ENCODE measurements at places on chromosomes 6 and 20. TPM values are rescaled to one million over a fixed set of nuclear protein-coding genes. Genes with fewer than 3 reads are reported as not detected.
A peak's percentile ranks its signal among the peaks of the same experiment; 100 is the strongest.

GRCh38 chr6:131807644-131808459 lies at the start of gene ENPP1:
Gene ENPP1 (plus strand): TSS chr6:131808020. CDS start chr6:131808036, 16 bp downstream.
- DNase-seq = peak; percentile 63

DNA sequence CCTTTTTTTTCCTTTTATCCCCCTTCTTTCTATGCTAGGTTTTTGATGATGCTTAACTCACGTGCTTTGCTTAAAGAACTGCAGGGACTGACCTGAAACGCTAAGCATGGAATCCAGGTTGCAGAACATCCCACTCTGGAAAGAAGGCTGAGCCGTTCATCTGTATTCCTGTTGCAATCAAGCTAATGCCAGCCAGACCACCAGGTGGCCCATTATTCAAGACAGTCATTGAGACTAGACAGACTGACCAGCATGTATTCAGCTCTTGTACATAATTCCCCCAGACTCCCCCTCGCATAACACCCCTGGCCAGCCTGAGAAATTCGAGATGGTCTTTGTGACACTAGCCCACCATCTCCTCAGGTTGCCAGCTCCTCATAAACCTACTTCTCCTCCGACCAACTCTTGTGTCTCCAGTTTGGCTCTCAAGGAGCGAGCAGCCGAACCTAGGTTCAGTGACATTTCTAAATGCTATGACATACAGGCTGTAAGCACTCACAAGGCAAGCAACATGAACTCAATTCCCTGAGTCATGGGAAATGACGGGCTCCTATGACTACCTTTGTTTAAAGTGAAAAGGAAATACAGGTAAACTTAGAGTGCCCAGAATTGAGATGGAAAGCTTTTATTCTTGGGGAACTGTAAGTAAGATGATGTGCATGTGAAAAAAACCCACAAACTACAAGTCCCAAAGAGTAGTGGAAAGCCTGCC lies 309.3 kb upstream of the CDYL start:
- DNase-seq = no peak

GRCh38 chr6:90383196-90383822 lies 86.7 kb upstream of the BACH2 start:
- no peak for DNase-seq

GRCh38 chr20:25720285-25720684 lies 23.6 kb upstream of the ZNF337 start:
- no peak for DNase-seq

GRCh38 chr6:138405816-138406413 lies 1.9 kb downstream of the HEBP2 start:
- DNase-seq = no peak

DNA sequence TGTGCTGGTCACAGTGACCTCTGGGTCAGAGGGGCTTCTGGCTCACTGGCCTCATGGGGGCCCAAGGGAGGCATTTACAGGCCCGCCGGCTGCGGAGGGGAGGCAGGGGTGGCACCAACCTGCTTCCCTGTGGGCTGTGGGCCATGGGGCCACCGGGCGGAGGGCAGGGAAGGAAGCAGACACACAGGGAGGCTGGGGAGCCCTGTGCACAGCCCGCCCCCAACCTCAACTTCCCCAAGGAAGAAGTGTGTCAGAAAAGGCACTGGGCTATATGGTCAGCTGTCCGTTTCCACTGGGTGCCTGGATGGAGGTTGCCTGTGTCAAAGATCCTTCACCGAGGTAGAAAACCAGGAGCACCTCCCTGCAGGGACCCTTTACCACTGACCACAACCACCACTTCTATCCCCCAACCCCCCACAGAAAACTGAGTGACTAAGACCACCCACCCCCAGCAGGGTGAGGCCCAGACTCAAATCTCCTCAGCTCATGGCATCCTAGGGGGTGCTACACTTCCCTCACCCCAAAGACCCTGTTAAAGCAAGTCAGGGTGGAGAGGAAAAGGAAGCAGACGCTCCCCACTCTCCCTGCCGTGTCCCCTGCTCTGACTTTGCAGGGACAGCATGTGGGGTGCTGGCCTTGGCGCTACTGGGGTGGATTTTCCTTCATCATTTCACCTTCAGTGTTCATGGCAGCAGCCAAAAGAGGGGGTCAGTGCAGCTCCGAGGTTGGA lies 5.6 kb downstream of the CST3 start:
- no peak for DNase-seq

DNA sequence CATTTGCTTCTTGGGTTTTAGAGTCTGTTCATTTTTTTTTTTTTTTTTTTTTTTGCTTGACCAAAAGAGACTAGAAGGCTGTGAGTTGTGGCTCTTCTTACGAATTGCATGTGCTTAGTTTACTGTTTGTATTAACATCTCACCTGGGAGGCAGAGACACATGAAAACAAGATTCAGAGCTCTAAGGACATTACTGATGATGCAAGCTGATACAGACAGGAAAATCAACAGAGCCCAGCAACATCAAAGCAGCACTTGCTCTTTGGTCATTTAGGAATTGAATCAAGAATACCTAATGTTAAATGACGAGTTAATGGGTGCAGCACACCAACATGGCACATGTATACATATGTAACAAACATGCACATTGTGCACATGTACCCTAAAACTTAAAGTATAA lies 55.7 kb upstream of the HS3ST5 start:
- DNase-seq = no peak

DNA sequence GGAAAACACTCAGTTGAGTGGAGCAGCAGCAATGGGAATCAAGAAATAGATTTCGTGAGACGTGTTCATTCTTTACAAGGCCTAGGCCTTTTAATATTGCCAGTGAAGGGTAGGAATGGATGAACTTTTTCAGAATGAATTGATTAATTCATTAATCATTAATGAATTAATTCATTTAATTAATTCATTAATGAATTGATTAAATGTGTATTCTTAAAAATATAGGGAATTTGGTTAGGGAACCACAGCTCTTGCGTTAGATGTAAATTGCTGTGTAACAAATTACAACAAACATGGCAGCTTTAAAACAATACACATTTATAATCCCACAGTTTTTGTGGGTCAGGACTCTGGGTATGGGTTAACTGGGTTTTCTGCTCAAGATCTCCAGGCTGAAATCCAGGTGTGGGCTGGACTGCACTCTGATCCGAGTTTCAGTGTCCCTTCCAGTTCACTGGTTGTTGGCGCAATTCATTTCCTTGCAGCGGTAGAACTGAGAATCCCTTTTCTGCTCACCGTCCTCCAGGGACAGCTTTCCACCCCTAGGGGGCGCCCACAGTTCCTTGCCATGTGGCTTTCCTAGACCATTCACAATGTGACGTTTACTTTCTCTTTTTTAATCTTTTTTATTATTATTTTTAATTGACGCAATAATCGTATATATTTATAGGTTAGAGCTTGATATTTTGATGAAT lies 32.8 kb upstream of the BCAS1 start:
- DNase-seq = peak; percentile 79

- DNase-seq = peak; percentile 94
These were observed 18.7 kb downstream of the SERPINB6 start for GRCh38 chr6:2952557-2953095.

DNA sequence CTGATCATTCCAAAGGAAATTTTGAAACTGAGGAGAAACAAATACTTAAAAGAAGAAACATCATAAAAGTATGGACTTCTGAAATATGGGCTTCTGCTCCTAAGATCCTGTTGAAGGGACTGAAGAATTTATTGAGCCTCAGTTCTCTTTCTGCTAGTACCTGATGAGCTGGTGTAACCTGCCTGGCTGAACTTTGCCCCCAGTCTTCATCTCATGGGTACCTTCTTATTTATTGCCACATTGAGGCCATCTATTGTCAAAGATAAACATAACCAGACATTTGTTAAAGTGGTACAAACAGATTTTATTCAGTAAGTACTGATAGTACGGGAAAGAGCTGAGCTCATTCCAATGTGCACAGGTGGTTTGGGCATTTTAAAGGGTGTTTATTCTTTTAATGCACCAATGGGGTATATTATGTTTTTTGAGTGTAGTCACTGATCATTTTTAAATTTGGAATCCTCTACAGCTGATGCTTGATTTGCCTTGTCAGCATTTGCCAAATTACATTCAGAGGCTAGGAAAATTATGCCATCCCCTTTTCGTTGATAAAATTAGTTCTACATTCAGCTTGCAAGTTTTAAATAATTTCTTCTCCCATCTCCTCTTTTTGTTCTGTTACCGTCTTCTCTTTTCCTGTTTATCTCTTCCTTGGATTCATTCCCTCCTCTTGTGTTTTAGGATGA lies 118.2 kb downstream of the PRIM2 start:
- peak; percentile 59 for DNase-seq

DNA sequence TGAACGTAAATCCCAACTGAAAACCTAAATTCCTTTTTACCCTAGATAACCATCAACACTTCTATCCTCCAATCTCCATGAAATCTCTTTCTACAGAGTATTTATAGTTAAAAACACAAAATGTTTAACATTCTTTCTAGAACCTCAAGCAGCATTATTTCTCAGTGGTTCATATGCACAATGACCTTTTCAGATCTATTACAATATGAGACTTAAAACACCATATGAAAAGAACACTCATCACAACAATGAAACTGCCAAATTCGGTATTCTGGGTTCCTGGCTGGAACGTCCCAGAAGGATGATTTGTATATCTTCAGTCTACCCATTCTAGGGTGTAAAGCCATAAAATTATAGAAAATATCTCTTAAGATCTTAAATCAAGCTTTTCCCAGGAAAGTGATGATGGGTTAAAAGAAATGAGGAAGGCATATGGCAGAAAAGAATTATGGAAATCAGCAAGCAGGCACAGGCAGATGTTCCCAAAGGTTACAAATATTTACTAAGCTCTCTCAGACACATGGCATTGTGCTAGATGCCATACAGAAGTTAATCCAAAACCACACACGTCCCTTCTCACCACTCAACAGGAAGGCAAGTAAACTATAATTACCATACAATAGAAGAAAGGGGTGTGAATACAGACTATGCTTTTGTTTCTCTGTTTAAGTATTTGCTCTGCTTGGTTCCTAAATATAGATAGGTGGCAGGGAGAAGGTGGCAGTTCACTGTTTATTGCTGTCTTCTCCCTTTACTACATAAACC lies 118.0 kb downstream of the CHD6 start:
- no peak for DNase-seq

- DNase-seq = no peak
These were observed 151.7 kb downstream of the FRK start for GRCh38 chr6:115908906-115909559.

The PRND gene
- not detected for polyA plus RNA-seq

The SIRPD gene
- not detected for polyA plus RNA-seq

The OLIG3 gene
- not detected for polyA plus RNA-seq

The LGSN gene
- not detected for polyA plus RNA-seq

The HTR1B gene
- polyA plus RNA-seq = 1.4 TPM

The POFUT1 gene
- polyA plus RNA-seq = 147 TPM

The PNLDC1 gene
- not detected for polyA plus RNA-seq

The F13A1 gene
- 5.9 TPM for polyA plus RNA-seq

The CTAGE9 gene
- not detected for polyA plus RNA-seq

Data from small intestine (tissue), 16 donors.